ENCODE measurements at places on chromosomes 7 and 10. TPM values are rescaled to one million over a fixed set of nuclear protein-coding genes. Genes with fewer than 3 reads are reported as not detected.

The C10orf53 gene
- polyA plus RNA-seq, result not detected

The CALML5 gene
- polyA plus RNA-seq, result not detected

The MYL10 gene
- not detected for polyA plus RNA-seq

The FAM25A gene
- not detected for polyA plus RNA-seq

The KLF14 gene
- polyA plus RNA-seq, result 0.48 TPM

The NEBL gene
- 16.4 TPM for polyA plus RNA-seq
